ENCODE measurements at places on chromosomes 4 and X. TPM values are rescaled to one million over a fixed set of nuclear protein-coding genes. Genes with fewer than 3 reads are reported as not detected.

GRCh38 chr4:138078253-138078652 lies 163.9 kb downstream of the SLC7A11 start:
- no peak for DNase-seq

DNA sequence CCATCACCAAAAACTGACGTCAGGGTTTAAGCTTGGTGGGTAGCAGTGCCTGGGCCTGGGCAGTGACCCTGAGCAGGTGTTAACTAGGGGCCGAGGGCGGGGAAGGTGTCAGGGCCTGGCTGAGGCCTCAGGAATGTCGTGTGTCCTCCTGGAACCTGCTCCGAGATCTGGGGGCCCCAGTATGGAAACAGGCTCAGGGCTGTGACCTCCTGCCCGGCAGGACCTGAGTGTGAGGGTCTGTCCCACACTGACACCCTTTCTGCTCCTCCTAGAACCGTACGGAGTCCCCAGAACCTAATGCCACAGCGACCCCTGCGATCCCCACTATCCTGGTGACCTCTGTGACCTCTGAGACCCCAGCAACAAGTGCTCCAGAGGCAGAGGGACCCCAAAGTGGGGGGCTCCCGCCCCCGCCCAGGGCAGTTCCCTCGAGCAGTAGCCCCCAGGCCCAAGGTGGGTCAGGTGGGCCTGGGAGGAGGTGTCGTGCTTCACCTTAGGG lies 741 bp downstream of the HGFAC start:
- DNase-seq = no peak

Gene TCP11X2
- total RNA-seq = not detected

Gene SLITRK4
- not detected for total RNA-seq

DNA sequence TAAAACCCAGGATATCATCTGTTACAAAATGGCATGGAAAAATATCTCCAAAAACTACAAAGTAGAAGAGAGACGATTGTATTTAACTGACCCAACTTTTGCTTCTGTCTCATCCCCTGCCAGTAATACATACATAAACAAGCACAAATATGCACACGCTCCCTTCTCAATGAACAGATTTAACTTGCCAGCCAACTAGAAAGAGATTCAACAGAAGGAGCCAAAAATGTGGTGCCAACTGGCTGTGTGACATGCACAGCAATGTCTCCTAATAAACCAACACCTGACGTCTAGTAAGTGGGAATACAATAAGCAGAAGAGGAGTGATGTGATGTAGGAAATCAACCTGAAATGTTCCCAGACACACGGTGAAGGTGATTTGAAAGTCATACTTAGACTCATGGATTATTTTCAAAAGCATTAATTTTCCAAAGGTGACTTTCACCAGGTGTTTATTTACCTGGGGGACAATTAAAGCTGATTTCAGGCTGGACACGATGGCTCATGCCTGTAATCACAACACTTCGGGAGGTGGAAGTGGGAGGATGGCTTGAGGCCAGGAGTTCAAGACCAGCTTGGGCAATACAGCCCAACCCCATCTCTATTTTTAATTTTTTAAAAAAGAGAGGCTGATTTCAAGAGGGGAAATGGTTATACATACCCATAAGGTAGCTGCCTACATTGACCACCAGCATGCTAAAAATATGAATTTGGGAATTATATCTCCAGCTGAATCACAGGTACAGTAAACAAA lies 33.7 kb downstream of the SH3RF1 start:
- DNase-seq = no peak

Data from M059J (cell line).